Gastroesophageal sphincter (tissue), 4 donors: ENCODE measurements at places on chromosomes 11 and 22. TPM values are rescaled to one million over a fixed set of nuclear protein-coding genes. Genes with fewer than 3 reads are reported as not detected.

DNA sequence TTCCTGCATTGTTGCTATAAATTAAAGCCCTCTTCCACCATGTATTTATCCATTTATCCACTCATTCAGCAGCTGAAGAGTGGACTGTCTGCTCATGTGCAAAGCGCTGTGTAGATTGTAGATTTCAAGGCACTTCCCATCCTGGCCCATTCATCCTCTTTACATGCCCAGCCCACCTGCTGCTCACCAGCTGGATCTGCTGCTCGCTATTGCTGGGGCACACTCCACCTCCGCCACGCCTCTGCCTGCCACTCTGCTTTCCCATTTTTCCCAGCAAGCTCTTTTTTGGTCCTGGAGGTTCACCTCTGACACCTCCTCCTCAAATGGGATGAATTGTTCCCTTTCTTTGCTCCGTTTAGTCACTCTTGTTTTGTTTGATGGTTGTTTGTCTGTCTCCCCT lies 48.3 kb downstream of the CEP164 start:
- peaks cover 96% of the 10 kb centered on the region for H3K36me3 ChIP-seq
- no peak overlapping the region for H3K4me3 ChIP-seq
- no peaks in the 10 kb centered on the region for H3K27me3 ChIP-seq
- H3K27ac ChIP-seq, result no peak overlapping the region
- ATAC-seq, result no peak
- H3K4me1 ChIP-seq, result no peaks in the 10 kb centered on the region

DNA sequence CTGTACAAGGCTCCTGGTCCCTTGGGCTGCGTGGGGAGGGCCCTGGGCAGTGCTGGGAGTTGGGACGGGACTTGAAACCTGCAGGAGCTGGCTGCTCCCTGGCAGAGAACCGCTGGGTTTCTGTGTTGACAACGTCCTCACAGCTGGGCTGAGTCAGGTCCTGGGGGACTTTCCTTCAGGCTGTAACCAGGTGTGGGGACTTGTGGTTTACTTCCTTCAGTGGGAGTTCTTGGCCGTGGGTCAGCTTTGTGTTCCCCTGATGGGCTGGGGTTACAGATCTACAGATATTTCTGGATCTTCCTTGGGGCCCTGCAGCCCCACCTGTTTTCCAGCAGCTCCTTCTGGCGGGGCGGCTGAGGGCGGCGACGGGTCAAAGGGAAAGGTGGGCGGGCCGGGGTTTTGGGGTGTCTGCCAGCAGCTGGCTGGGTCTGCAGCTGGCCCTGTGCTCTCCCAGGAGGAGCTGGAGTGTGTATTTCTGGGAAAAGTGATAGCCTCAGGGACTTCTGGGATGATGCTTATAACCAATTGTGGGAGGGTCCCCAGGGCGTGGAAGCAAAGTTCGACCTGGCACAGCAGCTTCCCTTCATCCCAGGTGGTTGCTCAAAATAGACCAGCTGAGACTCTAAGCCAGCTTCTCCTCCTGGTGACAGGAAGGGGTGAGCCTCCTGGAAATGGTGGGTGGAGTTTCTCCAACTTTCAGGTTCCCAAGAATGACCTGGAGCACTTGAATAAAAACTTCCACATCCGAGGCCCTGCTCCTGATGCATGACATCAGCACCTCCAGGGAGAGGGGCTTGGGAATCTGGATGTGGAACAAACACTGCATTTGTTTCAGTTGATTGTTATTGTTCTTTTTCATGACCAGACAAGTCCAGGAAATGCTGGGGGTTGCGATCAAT lies 19.1 kb downstream of the ST14 start:
- no peaks in the 10 kb centered on the region for H3K36me3 ChIP-seq
- peaks cover 3% of the 10 kb centered on the region for H3K4me1 ChIP-seq
- H3K27ac ChIP-seq, result no peak overlapping the region
- no peak for ATAC-seq

DNA sequence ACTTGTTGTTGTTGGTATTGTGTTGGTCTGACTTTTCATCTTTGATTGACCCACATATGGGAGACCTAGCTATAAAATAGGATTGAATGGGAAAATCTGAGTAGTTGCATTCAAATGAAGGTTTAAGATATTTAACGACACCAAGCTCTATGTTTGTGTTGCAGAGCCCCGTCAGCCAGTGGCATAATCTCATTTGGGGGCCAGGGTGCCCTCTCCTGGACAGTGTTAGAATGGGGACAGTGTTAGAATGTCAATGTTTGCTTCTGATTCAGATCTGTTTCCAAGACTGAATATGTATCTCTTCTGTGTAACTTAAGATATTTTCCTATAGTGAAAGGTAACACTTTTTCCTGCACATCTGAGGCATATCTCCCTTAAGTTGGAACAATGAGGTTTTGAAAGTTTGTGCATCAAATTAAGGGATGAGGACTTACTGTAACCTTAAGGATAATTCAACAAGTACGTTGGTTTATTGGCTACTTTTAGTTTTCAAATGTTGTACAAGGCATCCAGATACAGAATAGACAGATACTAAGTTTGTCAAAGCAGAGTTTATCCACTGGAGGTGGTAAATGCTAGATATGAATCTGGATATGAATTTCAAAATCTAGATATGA lies 5.3 kb upstream of the OR52M1 start:
- no peaks in the 10 kb centered on the region for H3K36me3 ChIP-seq
- H3K4me3 ChIP-seq, result no peak overlapping the region
- no peak overlapping the region for H3K27ac ChIP-seq
- H3K4me1 ChIP-seq, result no peaks in the 10 kb centered on the region

DNA sequence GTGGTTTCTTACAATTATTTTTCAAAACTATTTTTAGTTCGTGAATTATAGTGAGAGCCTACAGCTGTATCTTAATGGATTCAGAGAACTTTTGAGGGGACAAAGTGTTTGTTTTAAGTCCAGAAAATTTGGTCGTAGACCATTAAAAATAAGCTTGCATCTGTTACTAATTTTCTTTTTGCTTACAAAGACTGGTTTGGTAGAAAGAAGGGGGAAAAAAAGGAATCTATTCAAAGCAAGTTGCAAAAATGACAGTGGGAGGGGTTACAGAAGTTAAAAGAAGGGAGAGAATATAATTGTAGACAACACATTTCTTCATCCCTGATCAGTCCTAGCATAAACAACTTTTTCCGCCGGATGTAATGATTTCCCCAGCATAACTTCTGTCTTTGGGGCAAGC lies 72.1 kb downstream of the AMOTL1 start:
- no peaks in the 10 kb centered on the region for H3K27me3 ChIP-seq
- peaks cover 22% of the 10 kb centered on the region for H3K4me1 ChIP-seq
- peaks cover 15% of the 10 kb centered on the region for H3K36me3 ChIP-seq
- no peak overlapping the region for H3K4me3 ChIP-seq
- peak overlapping the region; percentile 48 for H3K27ac ChIP-seq

DNA sequence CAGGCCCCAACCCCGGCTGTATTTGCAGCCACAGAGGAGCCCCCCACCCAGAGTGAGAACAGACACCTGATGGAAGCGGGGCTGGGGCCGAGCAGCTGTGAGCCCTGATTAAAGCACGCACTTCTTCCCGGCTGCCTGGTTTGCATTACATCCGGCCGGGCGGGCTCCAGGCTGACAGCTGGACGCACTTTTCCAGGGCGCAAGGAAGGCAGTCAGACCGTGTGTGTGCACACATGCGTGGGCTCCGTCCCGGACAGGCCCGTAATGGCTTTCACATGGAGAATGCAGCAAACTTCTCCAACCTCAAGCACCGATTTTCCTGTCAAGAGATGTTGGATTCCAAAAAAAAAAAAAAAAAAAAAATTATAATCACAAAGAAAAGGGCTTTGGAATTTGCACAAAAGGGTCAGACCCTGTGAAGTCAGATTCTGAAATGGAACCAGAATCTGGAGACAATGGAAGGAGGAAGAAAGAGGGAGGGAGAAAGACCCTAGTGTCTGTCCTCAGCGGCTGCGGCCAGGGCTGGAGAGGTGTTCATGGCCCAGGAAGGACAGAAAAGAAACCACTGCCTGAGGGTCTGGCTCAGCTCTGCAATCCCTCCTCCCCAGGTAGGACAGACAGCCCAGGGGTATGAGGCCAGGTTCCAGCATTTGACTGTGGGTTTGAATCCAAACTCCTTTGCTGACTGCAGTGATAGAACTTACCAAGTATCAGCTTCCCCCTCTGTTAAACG lies 365.5 kb downstream of the MN1 start:
- peaks cover 12% of the 10 kb centered on the region for H3K4me1 ChIP-seq
- no peak overlapping the region for H3K4me3 ChIP-seq
- H3K36me3 ChIP-seq, result no peaks in the 10 kb centered on the region

- no peak overlapping the region for H3K27ac ChIP-seq
- no peak for ATAC-seq
- no peak overlapping the region for H3K4me3 ChIP-seq
Measured at GRCh38 chr22:36985211-36985889, 33.9 kb downstream of the TST start.

DNA sequence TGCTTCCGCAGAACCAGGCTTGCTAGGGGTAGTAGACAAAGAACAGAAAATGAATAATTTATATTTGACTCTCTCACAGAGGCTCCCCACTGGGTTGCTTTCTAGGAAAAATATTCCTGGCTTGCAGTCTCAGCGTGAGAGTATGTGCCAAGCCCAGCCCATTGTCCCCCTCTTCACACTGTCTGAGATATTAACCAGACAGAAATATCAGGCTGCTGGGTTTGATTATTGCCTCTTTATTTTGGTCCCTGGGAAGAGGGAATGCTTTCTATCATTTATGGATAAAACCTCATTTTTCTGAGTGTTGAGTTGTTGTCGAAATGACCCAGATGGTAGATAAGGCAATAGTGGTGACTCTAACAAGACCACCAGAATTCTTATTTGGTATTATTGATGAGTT lies 367.9 kb downstream of the METTL15 start:
- no peaks in the 10 kb centered on the region for H3K36me3 ChIP-seq
- H3K27me3 ChIP-seq, result no peaks in the 10 kb centered on the region
- ATAC-seq, result no peak
- no peak overlapping the region for H3K27ac ChIP-seq
- no peak overlapping the region for H3K4me3 ChIP-seq
- peaks cover 7% of the 10 kb centered on the region for H3K4me1 ChIP-seq

GRCh38 chr11:5618807-5619206 lies 6.0 kb upstream of the TRIM34 start:
- no peaks in the 10 kb centered on the region for H3K27me3 ChIP-seq
- H3K4me1 ChIP-seq, result peaks cover 8% of the 10 kb centered on the region
- H3K4me3 ChIP-seq, result no peak overlapping the region
- no peaks in the 10 kb centered on the region for H3K36me3 ChIP-seq
- ATAC-seq, result no peak

- H3K4me1 ChIP-seq, result no peaks in the 10 kb centered on the region
- H3K4me3 ChIP-seq, result no peak overlapping the region
- H3K27ac ChIP-seq, result no peak overlapping the region
- no peaks in the 10 kb centered on the region for H3K36me3 ChIP-seq
Measured at GRCh38 chr22:47783433-47784366, 1021.2 kb downstream of the TBC1D22A start.

DNA sequence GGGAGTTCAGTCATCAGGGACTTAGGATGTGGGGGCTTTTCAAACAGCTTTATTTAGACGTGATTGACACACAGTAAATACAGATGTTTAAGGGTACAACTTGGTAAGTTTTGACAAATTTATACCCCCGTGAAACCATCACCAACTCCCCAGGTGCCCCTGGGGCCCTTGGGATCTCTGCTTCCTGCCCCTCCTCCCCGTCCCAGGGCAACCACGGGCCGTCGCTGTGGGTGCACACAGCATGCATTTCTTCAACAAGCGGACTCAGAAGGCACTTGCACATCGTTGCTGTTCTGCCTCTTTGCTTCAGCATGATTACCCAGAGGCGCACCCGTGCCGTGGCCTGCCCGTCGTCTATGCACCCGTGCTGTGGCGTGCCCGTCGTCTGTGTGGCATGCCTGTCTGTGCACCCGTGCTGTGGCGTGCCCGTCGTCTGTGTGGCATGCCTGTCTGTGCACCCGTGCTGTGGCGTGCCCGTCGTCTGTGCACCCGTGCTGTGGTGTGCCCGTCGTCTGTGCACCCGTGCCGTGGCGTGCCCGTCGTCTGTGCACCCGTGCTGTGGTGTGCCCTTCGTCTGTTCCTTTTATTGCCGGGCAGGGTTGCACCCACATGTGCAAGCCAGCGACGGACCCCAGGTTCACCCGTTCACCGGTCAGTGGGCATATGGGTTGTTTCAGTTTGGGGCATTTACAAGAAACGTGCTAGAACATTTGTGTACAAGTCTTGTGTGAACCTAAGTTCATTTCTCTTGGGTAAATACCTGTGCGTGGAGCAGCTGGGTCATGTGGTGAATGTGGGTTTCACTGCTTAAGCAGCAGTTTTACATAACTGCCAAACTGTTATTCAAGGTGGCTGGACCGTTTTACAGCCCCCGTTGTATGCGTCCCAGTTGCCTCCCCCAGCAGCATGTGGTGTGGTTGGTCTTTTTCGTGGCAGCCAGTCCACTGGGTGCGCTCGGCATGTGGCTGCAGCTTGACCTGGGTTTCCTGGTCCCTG lies 8.3 kb downstream of the CD81 start:
- peaks cover 96% of the 10 kb centered on the region for H3K4me1 ChIP-seq
- H3K27me3 ChIP-seq, result no peaks in the 10 kb centered on the region
- peak overlapping the region; percentile 9 for H3K4me3 ChIP-seq
- peaks cover 8% of the 10 kb centered on the region for H3K36me3 ChIP-seq

DNA sequence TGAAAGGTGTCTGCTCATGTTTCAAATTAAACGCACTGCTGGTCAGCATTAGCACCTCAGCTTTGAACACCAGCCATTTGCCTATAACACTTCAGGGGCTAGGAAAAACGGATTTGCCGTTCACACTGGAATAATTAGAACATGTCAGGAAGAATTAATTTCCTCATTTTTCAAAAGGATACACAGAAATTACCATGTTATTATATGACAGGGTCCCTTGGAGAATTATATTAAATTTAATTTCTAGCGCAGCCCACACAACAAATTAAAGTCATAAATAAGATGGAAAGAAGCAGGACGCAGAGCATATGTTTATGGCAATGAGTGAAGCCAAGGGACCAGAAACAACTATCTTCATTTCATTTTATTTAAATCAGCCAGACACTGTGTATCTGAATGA lies 83.8 kb upstream of the SOX6 start:
- no peaks in the 10 kb centered on the region for H3K4me1 ChIP-seq
- no peaks in the 10 kb centered on the region for H3K36me3 ChIP-seq
- ATAC-seq, result no peak
- H3K27ac ChIP-seq, result no peak overlapping the region

HIC2 gene
- 4.4 TPM for total RNA-seq

MS4A3 gene
- total RNA-seq, result not detected

PATE4 gene
- total RNA-seq, result not detected

SLC22A8 gene
- total RNA-seq, result not detected

DERL3 gene
- total RNA-seq, result 1.7 TPM

ACTN3 gene
- total RNA-seq, result not detected

RBFOX2 gene
- total RNA-seq, result 120 TPM

DRD4 gene
- total RNA-seq, result not detected
